A549 treated with CpdA at 1 μM for 4 hours (cell line): ENCODE measurements at places on chromosomes 12 and 14. TPM values are rescaled to one million over a fixed set of nuclear protein-coding genes. Genes with fewer than 3 reads are reported as not detected.

The CFAP73 gene
- total RNA-seq = 0.11 to 0.15 TPM in 2 of 5 replicates, not detected in the others

The PRMT5 gene
- 106 to 126 TPM (median 120 TPM) in 5 replicates for total RNA-seq

The CIT gene
- 11.0 to 13.4 TPM (median 13.1 TPM) in 5 replicates for total RNA-seq

The STAC3 gene
- total RNA-seq = 0.20 to 0.64 TPM (median 0.53 TPM) in 5 replicates
